LNCaP clone FGC (cell line): ENCODE measurements at places on chromosomes 16 and 17.

DNA sequence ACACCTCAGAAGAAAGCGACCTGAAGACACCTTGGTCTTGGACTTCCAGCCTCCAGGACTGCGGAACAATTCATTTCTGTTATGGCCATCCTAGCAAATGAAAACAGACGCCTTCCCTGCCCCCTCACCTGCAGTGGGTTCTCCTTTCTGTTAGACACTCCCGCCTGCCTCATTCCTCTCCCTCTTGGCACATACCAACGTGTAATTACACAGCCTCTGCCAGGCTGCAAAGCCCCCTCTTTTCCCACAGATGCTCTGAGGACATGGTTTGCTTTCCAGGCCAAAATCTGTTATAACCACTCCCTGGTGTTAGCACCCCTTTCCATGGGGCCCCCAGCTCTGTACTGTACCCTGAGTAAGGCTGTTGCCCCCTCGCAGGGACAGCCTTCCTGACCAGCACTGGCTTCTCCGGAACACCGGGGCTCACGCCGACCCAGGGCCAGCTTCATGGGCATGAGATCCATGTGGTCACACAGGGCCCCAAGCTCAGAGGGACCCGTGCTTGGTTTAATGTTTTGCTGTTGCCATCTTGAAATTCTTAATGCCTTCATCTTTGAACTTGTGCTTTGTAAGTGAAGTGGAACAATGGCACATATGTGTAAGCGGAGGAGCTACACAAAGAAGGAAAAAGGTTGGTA lies 64.1 kb downstream of the SDK2 start:
- DNase-seq = no peak

DNA sequence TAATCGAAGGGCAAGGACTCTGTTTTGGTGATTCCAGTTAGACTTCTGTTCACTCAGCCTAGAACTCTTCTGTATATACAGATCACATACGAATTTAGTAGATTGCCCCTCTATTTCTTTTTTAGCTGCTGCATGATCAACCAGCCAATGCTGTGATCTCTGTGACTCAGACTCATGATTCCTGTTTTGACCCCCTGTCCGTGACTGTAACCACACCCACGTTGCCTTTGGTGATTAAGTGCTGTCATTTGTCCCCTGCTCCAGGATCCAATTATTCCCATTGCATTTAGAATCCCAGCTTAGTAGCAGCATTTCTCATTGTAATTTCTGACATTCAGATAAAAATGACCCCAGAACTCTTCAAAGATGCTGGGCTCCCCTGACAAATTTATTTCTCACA lies 545.7 kb downstream of the NPIPA7 start:
- no peak for DNase-seq

GRCh38 chr17:76414334-76415295 lies 30.2 kb downstream of the SPHK1 start:
- DNase-seq = no peak

DNA sequence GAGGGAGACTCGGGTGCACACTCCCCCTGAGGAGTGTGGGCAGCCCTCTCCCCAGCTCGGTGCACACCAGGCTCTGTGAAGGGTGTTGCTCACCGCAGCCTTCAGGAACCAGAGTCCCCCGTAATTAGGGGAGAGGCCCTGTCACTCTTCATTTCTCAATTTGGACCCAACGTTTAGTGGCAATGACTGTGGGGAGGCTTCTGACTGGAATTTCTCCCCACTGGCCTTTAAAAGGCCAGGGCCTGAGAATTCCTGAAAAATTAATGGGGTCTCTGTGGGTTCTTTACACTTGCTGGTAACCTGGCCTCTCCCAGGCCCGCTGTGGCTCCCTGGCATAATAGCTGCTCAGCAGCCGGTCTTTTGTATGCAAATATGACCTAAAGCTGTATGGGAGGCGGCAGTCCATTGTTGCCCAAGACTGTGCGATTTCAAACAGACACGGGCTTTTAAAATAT lies 209.7 kb downstream of the MSI2 start:
- no peak for DNase-seq

DNA sequence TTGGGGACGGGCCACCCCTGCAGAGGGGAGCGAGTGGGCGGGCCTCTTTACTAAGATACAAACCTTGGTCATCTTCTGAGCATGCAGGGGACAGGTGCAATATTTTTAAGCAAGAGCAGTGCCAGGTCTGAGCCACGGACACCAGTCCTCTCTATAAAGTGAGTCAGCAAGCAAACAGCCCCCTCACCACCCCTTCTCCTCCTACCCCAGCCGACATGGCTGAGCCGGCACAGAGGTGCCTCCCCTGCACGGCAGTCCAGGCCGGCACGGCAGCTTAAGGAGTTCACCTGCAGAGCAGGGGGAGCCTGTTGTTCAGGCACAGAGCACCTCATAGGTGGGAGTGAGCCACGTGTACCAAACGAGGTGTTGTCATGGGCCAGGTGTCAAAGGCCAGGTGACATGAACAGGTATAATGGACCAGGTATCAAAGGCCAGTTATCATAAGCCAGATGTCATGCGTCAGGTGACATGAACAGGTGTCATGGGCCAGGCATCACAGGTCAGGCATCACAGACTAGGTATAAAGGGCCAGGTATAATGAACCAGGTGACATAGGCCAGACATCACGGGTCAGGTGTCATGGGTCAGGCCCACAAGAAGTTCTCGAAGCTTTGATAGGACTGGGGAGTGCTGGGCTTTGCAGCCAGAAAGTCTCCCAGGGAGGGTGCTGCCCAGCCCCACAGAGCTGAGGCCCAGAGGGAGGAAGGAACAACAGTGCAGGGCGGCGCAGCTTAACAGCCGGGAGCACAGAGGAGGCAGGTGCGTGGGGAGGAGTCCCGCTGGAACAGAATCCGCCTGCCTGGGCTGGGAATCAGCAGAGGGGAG lies 42.6 kb upstream of the ZNF469 start:
- DNase-seq = no peak

- DNase-seq = no peak
These were observed 266.0 kb downstream of the NTN1 start for GRCh38 chr17:9287306-9287705.

- DNase-seq = peak; percentile 23
These were observed 6.6 kb upstream of the BMERB1 start for GRCh38 chr16:15427648-15428239.

DNA sequence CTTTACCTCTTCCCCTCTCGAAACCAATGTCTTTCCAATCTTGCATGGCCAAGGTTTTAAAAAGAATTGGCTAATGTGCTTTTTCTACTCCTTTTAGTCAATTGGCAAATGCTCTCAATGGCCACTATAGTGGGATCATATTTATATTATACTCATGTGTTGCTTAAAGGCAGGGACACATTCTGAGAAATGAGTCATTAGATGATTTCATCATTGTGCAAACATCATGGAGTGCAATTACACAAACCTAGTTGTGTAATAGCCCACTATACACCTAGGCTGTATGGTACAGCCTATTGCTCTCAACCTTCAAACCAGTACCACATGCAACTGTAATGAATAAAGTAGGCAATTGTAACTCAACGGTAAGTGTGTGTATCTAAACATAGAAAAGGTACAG lies 180.9 kb downstream of the HS3ST3A1 start:
- peak; percentile 21 for DNase-seq

DNA sequence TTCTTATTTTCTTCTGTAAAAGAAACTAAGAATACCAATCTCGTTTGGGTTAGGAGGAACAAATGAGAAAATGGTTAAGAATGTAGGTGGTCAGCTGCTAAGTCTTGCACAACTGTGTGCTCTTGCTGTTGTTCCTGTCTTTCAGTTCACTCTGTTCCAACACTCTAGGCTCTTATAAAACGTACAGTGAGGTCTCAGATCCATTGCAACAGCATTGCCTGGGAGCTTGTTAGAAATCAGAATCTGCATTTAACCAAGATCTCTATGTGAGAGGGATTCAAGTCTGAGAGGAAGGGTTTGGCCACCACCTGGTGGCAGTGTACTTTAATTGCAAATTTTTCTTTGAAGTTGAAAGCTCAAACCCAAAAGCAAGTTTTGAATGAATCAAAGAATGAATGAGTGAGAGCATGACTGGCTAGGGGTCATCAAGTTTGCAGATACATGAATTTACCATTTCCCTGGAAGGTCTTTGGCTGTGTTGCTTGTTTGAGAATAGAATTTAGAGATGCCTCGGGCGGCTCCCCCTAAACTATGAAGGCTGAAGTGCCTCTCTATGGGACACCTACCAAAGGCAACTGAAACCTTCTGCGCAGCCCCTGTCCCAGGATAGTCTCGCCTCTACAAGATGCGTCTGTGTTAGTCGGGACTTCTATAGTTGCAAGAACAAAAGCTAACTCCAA lies 2.5 kb downstream of the ALOX15B start:
- DNase-seq = no peak

- no peak for DNase-seq
These were observed at the start of gene EVI2A for GRCh38 chr17:31321481-31321880. Gene EVI2A (minus strand): TSS chr17:31321622. CDS start chr17:31319013, 2,609 bp downstream.

- peak; percentile 23 for DNase-seq
These were observed 67.0 kb downstream of the PRMT7 start for GRCh38 chr16:68377667-68378393.
